ENCODE measurements at places on chromosomes 1 and 21.

DNA sequence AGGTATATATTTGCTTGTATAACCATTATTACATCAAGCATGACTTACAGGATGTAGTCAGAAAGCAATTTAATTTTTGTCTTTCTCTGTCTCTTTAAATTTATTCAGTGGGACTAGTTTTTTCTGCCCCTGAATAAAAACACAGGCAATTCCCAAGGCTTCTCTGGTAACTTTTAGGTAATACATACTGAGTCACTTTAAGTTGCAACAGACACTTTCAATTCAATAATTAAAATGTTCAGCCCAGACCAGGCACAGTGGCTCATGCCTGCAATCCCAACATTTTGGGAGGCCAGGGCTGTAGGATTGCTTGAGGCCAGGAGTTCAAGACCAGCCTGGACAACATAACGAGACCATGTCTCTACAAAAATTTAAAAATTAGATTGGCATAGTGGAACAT, 12.3 kb downstream of the SLC44A3 start:
- DNase-seq, result no peak

- DNase-seq, result peak; percentile 64
Measured at GRCh38 chr1:234725177-234726132, 115.5 kb upstream of the IRF2BP2 start.

DNA sequence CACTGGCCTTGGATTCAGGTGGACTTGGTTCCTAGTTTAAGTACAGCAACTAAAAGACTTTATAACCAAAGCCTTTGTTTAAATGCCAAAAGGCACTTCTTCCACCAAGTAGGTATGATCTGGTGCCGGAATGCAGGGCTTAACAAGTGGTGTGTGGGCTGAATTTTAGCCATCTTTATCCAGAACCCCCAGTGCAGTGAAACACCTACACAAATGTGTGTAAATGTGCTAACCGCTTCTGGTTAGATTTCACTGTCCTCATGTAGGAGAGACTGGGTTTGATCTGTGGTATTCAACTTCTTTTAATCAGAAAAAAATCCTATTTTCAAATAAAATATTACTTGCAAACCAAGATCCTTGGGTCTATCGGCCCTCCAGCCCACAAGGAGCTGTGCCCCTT, 10.3 kb downstream of the SLAMF1 start:
- no peak for DNase-seq

DNA sequence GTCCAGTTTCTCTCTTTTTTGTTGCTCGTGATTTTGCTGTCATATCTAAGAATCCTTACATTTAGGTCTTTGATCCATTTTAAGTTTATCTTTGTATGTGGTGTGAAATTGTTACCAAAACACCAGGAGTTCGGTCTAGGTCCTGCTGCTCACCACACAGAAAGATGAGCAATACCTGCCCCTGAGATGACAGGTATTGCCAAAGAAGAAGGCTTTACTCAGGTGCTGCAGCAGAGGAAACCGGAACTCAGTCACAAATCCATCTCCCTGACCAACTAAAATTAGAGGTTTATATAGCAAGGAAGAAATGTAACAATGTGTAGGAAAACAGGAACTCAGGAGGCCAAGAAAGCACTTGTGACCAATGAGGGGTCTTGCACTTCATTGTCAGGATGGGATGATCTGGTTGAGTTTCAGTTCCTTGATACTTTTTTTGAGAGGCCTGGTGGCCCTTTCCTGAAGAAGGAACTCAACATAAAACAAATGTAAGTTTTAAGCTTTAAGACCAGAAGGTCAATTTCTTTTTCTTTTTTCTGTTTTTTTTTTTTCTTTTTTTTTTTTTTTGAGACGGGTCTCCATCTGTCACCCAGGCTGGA, 16.5 kb upstream of the SETDB1 start:
- DNase-seq, result no peak

- no peak for DNase-seq
Measured at GRCh38 chr1:160208557-160209320, 3.6 kb downstream of the PEA15 start.

DNA sequence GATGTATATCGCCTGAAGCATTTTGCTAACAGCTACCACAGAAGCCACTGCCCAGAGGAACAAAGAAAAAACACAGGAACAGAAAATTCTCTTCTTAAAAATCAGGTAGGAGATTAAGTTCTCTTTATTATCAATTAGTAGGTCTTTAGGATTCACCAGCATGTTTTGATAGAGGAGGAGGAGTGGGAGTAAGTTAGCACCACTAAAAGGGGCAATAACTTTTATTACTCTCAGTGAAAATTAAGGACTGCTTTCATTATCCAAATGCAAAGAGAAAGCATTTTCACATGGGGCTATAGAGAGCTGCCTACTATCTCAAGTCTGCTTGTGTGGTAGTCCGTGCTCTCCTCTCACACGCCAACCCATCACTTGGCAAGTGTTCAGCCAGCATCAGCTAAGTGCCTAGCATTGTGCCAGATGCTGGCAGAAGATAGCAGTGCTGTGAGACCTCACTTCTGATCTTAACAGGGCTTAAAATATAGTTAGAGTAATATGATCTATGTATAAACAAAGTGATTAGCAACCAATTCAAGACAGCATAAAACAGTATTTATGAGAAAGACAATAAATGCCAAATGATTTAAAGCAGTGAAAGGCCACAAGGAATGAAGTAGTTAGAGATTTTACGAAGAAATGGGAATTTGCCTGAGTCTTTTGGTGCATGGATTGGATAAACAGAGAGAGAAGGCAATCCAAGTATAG, 39.8 kb downstream of the ASTN1 start:
- no peak for DNase-seq

Data from stimulated activated CD8-positive, alpha-beta memory T cell treated with anti-CD3 and anti-CD28 coated beads, Interleukin-7, amount 100 ng/mL, for 48 hours (primary cell).